ENCODE measurements at places on chromosomes 13 and 19.

GRCh38 chr19:15248648-15249527, 16.6 kb upstream of the EPHX3 start:
- DNase-seq: no peak

- DNase-seq: no peak
These were observed 312 bp downstream of the CAPS start for GRCh38 chr19:5914358-5914774.

DNA sequence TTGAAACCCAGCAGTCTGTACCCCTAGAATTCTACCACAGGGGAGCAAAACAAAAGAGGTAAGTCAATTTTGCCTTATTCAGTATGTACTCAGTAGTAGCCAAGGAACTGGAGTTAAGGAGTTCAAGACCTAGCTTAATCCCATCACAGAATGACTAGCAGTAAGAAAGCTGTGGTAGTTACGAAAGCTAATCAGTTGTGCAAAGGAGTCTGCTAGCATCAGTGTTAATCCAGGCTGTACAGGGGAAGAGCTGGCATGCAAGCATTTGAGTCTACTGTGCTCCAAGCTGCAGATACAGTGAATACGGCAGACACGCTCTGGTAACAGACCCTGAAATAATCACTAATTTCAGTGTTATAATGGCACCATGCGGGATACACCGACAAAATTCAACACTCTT, 4.7 kb downstream of the DNMT1 start:
- no peak for DNase-seq

GRCh38 chr19:42269478-42270345, 660 bp downstream of the CIC start:
- no peak for DNase-seq

- DNase-seq: no peak
These were observed 207.8 kb downstream of the DCLK1 start for GRCh38 chr13:35923347-35923746.

DNA sequence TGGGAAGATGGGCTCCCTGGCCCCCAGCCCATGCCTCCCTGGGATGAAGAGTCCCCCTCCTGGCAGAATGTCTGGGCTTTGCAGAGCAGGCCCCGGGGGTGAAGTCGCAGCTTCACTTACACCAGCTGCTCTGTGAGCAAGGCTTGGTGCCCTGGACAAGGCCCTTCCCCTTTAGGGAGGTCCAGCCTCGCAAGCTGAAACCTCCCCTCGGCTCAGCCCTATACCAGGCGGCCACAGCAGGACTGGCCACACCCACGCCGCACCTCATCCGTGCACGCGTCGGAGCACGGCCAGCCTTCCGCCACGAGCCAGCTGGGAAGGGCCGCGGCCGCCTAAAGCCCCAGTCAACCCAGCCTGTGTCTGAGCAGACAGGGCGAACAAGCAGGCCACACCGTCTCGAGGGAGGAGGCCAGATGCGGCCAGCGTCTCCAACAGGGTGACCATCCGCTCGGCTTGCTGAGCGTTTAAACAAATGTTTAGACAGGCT, 83.2 kb upstream of the MCF2L start:
- DNase-seq: no peak

DNA sequence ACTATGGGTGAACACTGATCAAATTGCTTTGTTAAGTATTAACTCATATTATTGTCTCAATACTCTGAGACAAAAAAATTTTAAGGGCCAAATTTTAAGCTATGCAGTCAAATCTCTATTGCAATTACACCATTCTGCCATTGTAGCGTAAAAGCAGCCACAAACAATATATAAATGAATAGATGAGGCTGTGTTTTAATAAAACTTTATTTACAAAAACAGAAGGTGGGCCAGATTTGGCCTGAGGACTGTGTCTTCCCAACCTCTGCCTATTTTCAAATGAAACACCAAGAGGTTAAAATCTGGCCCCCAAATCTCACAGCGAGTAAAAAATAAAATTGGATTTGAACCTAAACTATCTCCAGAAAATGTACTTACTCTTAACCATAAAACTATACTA, 51.7 kb downstream of the MBD3L2B start:
- no peak for DNase-seq

GRCh38 chr13:95199896-95200295, 101.4 kb downstream of the ABCC4 start:
- DNase-seq: no peak

Data from activated naive CD8-positive, alpha-beta T cell treated with anti-CD3 and anti-CD28 coated beads, Interleukin-2, amount 50 U/mL, for 16 hours (primary cell).